ENCODE measurements at places on chromosomes 7 and 10.

DNA sequence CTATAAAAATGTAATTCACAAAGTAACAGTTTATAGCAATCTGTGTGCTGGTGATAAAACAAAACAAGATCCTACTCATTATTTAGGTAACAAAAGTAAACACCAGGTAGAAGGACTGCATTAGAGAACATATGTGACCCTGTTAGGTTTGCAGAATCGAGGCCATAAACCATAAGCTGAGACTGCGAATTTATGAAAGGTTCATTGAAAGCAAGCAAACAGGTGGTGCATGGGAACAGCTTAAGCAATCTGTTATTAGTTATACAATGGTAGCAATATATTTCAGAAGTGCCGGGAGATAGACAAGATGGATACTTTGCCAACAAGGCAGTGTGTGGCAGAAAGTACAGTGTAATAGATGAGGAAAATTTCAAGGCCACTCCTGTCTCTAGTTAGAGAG, 23.5 kb upstream of the FAM133B start:
- no peak for DNase-seq

GRCh38 chr10:28294809-28295208, 8.1 kb downstream of the MPP7 start:
- no peak for DNase-seq

DNA sequence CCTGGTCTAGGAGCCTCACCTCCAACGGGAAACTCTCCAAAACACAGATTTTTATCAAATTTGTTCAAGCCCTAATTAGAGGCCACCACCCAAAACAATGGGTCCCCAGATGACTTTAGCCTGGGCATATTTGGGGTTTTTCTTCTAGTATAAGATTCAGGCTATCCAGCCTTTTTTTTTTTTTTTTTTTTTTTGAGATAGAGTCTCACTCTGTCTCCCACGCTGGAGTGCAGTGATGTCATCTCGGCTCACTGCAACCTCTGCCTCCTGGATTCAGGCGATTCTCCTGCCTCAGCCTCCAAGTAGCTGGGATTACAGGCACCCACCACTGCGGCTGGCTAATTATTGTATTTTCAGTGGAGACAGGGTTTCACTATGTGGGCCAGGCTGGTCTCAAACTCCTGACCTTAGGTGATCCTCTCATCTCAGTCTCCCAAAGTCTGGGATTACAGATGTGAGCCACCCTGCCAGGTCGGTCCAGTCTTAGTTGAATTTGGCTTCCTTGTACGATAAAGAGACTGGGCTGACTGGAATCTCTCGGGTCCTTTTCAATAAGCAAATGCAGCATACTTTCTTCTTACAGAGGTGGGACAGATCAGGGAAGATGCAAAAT, 91.4 kb upstream of the KLF6 start:
- no peak for DNase-seq

- no peak for DNase-seq
These were observed 975 bp downstream of the GLCCI1 start for GRCh38 chr7:7969306-7970236.

DNA sequence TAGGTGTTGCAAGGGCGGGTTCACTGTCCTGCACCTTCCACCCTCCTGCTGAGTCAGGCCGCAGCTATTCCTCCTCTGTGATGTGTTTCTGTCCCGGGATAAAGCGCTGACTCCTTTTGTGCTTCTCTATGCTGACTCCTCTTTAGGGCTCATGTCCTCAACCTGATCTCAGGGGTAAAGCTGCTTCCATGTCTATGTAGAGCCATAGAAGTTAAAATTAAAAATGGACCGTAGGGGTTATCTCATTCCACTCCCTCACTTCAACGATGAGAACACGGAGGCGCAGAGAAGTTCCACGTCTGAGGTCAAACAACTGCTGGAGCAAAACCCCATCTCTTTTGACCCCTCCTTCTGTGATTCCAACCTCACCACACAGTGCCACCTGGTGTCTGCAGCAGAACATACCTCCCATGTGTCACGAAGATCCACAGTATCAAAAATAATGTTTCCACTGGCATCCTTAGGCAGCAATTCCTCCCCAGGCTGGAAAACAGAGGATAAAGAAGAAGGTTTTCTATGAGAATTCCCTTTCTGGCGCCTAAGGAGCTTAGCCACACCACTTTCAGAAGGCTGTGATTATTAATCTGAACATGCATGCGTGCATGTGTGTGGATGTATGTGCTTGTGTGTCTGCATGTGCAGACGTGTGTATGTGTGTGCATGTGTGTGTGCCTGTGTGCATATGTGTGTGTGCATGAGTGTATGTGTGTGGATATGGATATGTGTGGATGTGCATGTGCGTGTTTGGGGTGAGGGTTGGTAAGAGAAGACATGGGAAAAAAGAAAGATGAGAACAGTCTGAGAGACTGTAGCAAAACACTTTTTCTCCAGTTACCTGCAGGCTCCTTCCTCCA, 81.2 kb upstream of the UCN3 start:
- no peak for DNase-seq

DNA sequence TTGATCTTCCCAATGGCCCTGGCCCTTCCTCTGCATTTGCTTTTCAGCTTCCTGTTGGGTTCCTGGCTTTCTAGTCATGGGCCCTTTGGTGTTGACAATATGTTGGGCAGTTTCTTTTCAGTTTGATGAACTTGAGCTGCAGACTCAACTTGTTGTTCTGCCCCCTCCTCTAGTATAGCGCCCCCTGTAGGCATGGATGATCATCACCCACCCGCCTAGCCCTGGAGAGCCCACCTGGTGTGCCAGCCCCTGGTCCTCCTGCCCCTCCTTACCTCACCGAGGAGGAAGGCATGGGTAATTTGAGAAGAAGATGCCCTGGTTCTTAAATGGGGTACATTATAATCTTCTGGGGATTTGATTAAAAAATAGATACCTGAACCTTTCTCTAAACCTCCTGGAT, 271.2 kb downstream of the SNX10 start:
- DNase-seq, result no peak

DNA sequence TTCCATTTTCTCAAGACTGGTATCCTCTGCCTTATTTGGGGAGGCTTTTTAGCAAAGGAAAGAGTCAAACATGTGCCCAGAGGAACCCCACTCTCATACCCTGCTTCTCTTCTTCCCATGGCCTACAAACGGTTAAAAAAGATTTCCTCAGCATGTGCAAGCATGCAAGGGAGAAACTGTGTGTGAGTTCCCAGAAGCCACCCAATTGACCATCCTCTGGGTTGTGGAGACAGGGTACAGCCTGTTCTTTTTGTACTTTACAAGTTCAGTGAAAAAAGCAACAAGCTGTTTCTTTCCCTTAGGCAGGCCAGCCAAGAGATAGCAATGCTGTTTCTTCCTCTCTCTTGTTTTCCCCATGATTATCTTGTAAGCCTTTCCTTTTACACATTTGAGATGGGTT, 68.8 kb upstream of the MTPN start:
- DNase-seq, result no peak

DNA sequence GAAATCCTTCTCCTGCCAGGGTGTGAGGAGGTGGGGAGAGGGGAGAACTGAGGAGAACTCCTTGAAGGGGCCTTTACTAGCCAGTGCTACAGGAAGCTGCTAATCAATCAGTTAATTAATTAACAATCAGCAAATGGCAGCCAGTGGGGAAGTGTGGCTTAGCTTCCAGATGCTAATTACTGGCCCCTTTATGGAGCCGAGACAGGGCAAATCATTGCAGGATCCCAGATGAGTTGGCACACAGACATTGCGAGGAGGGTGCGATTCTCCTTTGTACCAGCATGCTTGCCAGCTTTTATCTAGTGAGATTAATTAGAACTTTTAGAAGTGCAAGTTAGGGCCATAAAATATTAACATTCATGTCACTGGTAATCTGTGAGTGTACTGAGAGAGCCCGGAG, 84.0 kb downstream of the XRCC2 start:
- no peak for DNase-seq

GRCh38 chr7:149448961-149449360, 11.9 kb downstream of the ZNF777 start:
- DNase-seq, result no peak

- DNase-seq, result no peak
These were observed 599.0 kb downstream of the SORCS1 start for GRCh38 chr10:106565546-106565945.

DNA sequence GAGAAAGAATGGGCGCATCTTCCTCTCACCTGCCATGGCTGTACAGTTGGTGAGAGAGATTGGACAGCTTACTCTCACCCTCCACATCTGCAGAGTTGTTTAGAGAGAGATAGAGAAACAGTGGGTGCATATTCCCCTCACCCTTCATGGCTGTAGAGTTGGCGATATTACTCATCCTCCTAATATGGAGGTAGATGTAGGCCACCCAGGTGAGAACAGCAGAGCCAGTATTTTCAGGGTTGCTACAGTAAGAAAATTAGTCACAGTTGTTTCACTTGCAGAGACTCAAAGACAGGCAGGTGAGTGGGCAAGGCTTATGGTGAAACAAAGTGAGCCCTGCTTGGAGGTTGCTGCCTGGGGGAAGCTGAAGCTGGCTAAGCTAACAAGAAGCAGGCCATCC, 65.0 kb upstream of the PFKP start:
- DNase-seq, result no peak

- DNase-seq, result no peak
These were observed 142.3 kb downstream of the MAPK8 start for GRCh38 chr10:48448796-48449195.

GRCh38 chr10:113078282-113078907, 128.3 kb downstream of the TCF7L2 start:
- DNase-seq, result no peak

GRCh38 chr10:87579563-87579962, 74.9 kb downstream of the MINPP1 start:
- DNase-seq, result no peak

DNA sequence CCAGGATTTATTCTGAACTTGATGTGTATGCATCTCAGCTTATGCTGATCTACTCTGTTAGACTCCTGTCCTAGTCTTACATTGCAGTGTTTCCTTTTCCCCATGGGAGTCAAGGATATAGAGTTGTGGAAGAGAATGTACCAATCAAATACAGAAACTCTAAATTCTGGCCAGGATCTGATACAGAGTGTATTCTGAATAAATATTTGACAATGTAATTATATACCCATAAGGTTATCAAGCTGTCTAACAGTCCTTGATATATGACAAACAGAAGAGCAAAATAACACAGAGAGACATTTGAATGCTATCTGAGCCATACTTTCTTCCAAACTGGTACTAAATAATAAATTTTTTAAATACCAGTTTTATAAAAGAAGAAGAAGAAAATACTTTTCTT, 116.8 kb downstream of the ETV1 start:
- no peak for DNase-seq

- DNase-seq, result no peak
These were observed 73.2 kb downstream of the MYL10 start for GRCh38 chr7:101555921-101556275.

DNA sequence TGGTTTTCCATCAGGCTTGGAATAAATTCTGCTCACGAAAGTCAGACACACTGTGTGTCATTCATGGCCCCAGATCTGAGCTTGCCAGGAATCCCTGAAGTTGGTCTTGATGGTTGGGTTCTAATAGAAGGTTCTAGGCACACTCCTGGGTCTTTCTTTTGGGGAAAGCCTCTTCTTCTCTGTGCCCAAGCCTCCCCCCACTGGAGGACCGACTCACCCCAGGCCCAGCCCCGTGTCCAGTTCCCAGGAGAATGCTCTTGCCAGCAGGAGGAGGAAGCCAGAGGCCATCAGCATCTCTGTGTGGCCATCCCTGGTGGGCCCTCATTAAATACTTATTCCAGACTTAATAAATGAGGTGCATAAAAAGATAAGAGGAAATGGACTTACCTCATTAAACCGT, 548.0 kb downstream of the TCERG1L start:
- no peak for DNase-seq

DNA sequence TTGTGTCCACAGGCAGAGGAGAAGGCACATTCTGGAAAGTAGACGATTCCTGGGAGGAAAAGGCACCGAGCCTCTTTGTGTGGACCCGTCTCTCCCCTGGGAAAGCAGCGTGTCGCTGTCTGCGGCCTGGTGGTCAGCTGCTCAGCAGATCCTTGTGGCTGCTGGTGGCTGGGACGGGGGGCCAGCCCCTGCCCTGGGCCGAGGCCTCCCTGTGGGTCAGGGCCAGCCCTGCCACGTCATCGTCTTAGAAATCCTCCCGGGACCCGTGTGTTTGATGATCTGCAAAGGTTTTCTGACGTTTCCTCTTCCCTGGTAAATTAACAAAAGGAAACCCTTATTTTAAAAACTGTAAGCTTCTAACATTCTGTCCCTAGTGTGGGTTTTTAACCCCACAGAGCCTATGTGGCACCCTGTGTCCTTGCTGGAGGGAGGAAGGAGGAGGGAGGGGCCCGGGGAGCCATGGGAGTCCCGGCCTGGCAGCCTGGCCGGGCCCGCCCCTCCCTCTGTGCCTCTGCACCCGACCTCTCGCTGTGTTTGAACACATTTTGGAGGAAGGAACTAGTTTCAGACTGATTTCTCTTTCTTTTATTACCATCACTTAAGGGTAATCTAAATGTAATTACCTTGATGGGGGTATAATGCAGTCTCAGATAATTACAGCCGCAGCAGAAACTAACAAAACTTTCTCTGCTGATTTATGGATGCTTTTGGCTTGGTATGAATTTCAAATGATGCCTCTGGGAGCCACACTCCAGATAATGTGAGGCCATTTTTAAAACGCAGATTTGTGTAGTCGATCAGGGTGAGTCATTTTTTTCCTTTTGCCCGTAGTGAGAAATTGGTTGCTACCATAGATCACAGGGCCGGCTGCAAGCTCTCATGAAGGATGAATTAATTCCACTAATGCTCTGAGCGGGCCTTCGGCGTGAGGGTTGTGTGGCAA, 85.5 kb downstream of the NKX6-2 start:
- DNase-seq, result no peak

- no peak for DNase-seq
These were observed 42.3 kb upstream of the DUSP5 start for GRCh38 chr10:110455446-110455845.

GRCh38 chr7:117021366-117021765, 68.1 kb downstream of the ST7 start:
- no peak for DNase-seq

GRCh38 chr10:71888623-71889387, 37.8 kb upstream of the PSAP start:
- DNase-seq, result peak; percentile 71

DNA sequence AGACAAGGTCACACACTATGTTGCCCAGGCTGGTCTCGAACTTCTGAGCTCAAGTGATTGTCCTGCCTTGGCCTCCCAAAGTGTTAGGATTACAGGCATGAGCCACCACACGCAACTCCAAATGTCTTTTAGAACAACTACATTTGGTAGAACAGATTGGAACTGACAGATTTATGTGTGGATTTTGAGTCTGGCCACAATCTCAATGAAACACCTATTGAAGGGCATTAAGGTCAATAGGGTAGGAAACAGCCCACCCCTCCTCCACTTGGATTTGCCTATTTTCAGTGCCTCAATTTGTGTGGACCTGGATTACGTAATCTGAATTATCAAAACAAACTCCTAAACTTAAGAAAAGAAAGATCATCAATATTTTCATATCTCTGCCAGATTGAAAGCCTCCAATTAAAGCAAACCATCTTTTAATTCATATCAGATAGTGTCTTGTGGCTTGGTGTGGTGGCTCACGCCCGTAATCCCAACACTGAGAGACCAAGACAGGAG, 15.5 kb upstream of the CYP51A1 start:
- DNase-seq, result no peak

- no peak for DNase-seq
These were observed 11.4 kb downstream of the MTURN start for GRCh38 chr7:30146127-30146612.

GRCh38 chr10:72316748-72317435, 37.8 kb downstream of the DNAJB12 start:
- DNase-seq, result no peak
